ENCODE measurements at places on chromosomes 6 and 20.

DNA sequence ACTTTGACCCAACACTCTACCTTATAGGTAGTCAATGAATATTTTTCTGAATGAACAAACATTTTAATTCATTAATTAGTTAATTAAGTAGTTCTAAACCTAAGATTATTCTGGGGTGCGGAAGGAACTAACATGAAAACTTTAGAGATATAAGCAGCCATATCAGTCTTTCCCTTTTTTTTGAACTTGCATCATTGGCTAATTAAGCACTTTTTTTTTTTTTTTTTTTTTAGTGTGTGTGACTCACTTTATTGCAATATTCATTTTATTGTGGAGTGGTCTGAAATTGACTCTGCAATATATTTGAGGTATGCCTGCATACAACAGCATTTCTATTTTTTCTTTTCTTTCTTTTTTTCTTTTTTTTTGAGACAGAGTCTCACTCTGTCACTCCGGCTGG is 21.8 kb upstream of the AMD1 start:
- no peak for DNase-seq

DNA sequence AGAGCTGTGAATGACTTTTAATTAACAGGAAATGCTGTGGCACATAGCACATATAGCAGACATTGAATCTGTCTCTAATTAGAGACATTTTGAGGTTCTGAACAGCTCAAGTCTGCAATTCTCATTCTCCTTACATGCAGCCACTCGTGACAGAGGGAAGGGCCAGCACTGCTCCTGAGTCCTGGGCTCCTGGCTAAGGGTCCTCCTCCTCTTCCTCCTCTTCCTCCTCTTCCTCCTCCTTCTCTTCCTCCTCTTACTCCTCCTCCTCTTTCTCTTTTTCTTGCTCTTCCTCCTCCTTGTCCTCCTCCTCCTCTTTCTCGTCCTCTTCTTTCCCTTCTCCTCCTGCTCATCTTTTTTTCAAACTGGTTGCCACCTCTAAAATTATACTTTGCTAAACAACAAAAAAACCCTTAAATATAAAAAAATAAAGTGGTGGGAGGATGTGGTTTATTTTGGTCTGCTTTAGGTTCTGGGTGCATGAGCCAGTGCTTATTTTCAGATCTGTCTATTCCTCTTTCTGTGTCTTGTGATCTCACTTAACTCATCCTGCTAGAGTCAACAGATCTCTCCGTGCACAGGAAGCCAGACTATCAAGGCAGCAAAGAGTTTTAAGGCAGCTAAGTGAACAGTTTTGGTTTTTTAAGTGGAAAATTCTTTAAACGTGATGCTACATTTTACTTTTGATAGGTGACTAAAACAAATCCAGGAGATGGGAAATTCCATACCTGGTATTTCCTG is 159.3 kb downstream of the CD83 start:
- DNase-seq = peak; percentile 64

GRCh38 chr6:8195714-8196102 is 93.4 kb upstream of the EEF1E1 start:
- DNase-seq = no peak

- DNase-seq = no peak
Measured at GRCh38 chr6:31465185-31465536, 32.8 kb upstream of the MICB start.

GRCh38 chr20:31678389-31679356 is 41.0 kb downstream of the COX4I2 start:
- no peak for DNase-seq

DNA sequence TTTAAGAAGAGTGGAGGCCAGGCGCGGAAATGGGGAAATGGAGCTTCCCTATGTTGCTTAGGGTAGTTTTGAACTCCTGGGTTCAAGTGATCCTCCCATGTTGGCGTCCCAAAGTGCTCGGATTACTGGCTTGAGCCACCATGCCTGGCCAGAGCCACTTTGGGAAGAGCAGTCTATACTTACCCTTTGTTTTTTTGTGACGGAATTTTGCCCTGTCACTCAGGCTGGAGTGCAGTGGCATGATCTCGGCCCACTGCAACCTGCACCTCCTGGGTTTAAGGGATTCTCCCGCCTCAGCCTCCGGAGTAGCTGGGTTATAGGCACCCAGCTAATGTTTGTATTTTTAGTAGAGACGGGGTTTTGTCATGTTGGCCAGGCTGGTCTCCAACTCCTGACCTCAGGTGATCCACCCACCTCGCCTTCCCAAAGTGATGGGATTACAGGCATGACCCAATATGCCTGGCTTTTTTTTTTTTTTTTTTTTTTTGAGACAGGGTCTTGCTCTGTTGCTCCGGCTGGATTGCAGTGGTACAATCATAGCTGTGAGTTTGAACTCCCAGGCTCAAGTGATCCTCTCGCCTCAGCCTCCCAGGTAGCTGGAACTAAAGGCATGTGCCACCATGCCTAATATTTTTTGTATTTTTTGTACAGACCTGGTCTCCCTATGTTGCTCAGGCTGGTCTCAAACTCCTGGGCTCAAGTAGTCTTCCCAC is 18.0 kb downstream of the PPP1R10 start:
- DNase-seq = no peak

DNA sequence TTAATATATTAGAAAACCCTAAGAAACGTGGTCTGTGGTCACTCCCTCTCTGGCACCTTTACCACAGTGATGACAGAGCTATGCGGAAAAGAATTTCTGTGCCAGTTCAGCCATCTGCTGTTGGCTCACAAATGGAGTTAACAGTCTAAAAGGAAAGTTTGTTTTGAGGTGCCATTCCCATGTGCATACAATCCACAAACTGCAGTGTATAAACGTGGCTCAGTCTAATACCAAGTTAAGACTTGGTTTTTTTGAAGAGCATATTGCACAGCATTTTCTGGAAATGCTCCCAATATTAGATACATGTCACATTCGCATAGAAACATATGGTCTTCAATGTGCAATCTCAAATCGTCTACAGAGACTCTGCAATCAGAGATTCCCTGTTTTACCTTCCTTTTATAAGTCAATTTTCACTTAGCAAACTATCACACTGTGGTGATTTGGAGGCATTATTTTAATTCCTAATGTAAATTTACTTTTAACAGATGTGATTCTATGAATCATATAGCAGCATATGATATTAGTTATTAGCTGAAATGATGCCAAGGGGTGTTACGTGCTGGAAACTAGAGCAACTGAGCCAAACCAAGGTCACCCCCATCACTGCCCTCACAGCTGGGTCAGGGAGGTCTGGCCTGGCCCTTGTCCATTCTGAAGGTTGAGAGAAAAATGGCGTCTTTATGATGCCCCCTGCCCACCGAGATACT is 383.5 kb downstream of the PRKN start:
- peak; percentile 30 for DNase-seq

DNA sequence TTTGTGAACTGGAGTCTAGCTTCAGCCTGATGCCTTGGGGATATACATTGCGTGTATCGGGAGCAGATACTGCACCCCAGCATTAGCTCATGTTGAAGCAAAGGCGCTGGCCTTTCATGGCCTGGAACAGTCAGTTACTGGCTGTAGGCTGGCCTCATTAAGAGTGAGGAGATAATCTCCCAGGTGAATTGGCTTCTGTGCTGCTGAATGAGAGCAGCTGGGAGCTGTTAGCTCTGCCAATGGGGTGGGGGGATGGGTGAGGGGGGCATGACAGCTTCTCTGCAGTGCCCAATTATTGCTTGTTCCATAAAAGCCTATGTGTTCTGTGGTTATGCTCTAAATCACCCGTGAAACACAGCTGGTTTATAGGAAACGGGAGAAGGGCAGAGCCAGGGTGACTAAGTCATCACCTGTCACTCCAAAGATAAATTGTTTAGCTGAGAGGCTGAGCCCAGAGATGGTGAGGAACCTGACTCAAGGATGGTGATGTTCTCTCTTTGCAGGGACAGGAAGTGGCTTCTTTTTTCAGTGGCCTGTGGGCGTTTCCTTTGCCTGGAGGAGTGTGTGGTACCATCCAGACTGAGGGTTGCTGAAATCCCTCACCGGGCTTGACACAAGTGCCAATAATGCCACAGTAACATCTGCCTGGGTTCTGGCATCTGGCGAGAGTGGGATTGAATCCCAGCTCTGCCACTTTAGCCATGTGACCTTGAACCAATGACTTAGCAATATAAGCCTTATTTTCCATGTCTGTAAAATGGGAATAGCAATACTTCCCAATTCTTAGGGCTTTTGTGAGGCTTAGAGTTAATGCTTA is 170.8 kb downstream of the BCAS1 start:
- DNase-seq = peak; percentile 99

- no peak for DNase-seq
Measured at GRCh38 chr6:108961985-108962384, 113.8 kb downstream of the ARMC2 start.

GRCh38 chr20:63924241-63924640 is 29.3 kb downstream of the DNAJC5 start:
- DNase-seq = no peak

GRCh38 chr20:2794202-2794748 is 6.2 kb downstream of the CPXM1 start:
- DNase-seq = no peak

GRCh38 chr20:24079661-24080412 is 91.3 kb upstream of the GGTLC1 start:
- no peak for DNase-seq

- no peak for DNase-seq
Measured at GRCh38 chr6:9136141-9136822, 700.9 kb upstream of the SLC35B3 start.
